ENCODE measurements at places on chromosomes 4 and X.

DNA sequence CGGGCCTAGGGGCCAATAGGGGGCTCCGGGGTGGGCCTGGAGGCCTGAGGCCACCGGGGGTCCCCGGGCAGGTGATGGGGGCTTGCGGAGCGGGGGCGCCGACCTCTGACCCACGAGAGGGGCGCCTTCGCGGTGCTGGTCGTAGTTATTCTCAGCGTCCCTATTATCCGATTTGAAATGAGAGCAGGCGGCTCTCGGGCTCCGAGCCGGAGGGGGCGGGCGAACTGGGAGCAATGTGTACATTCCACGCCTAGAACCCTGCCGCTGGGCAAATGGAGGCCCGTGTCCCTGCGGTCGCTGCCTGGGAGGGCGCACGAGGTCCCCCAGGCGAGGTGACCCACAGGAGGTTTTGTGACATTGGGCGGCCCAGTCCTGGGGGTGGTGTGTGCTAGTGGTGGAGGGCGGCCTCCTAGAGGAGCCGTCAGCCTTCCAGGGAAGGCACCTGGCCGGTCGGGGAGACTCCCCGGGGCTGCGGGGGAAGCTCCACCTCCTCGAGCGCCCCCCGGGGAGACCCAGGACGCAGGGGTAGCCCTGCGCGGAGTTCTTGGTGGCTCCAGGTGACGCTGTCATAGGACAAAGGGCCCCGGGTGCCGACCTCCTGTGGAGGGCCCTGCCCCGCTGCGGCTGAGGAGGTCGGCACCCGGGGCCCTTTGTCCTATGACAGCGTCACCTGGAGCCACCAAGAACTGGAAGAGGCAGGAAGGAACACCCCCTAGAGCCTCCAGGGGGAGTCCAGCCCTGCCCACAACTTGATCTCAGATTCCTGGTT is 102.6 kb upstream of the PRKX start:
- no peak for DNase-seq

DNA sequence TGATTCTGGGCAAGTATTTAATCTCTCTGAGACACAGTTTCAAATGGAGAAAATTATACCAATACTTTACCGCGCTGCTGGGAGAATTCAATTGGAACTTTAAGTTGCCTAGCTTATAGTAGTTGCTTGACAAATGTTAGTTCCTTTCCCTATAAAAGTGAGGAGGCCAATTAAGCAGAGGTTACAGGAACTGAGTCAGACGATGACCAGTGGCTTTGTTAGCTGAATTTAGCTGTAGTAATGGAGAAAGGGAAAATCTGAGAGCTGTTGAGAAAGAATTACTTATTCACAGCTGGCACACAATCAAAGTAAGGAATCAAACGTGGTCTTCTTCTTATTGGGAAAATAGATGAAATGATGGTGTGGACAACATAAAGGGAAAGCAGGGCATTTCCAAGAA is 29.6 kb downstream of the SMARCA1 start:
- DNase-seq: no peak

- no peak for DNase-seq
These were observed 37.9 kb upstream of the TRPC3 start for GRCh38 chr4:121989715-121990114.

- no peak for DNase-seq
These were observed 254.4 kb downstream of the NPFFR2 start for GRCh38 chr4:72286185-72286584.

GRCh38 chrX:68918202-68918601 is 89.4 kb downstream of the EFNB1 start:
- DNase-seq: no peak

DNA sequence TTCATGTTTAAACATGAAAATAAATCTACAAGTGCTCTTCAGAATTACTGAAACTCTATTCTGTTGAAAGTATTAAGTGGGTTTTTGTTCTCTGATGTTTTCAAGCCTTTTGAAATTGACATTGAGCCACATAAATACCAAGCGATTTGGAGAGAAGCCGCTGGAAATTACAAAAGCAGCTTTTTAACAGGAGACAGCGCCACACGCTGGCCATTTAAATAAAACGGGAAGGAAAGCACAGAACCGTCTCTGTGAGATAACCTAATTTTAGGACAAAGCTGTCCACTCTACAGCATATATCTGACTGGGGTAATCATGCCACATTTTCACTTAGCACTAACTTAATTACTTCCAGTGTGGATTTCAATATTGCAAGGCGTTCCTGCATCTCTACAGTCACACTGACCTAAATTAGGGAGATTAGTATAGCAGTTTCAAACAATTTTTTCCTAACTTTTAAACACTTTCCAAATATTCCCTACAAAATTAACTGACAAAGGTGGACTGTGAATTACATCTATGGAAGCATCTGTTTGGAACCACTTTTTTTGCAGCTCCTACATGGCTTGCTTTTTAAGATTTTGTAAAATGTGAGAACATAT is 6.8 kb upstream of the ANOS1 start:
- DNase-seq: peak; percentile 5

- no peak for DNase-seq
These were observed 43.4 kb downstream of the TET2 start for GRCh38 chr4:105189855-105190650.

GRCh38 chr4:15774020-15774420 is 4.1 kb upstream of the CD38 start:
- DNase-seq: no peak

GRCh38 chr4:162011089-162011488 is 152.7 kb downstream of the FSTL5 start:
- no peak for DNase-seq

DNA sequence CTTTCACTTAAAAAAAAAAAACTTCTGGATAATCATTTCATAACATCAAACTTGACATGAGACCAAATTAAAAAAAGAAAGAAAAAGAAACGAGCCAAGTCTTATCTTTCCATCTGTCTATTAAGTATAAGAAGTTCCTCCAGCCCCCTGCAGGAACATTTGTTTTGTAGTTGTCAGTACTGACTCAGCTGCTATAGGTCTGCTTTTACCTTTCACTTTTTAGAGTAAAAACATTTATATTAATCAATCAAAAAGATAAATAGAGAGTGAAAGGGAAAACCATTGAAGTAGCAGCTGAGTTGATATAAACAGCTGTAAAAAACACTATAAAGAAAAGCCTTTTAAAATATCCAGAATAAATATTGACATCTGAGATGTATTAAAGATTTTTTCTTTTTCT is 46.1 kb downstream of the CCDC158 start:
- DNase-seq: no peak

DNA sequence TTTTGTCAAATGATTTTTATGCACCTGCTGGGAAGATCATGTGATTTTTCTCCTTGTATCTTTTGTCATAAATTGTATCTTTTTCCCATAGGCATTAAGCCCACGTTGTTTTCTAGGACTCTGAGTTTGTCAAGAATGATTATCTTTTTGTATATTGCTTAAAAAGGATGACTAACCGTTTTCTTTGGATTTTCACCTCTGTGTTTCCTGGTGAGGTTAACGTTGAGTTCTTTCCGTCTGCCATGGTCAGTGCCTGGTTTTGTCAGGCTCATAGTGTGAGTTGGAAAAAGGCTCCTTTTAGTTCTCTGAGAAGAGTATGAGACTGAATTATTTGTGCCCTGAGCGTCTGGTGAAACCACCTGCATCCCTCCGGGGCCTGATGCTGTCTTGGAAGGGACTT is 21.9 kb downstream of the PCGF3 start:
- no peak for DNase-seq

- no peak for DNase-seq
These were observed 694.4 kb downstream of the TRAM1L1 start for GRCh38 chr4:116391020-116391419.

- no peak for DNase-seq
These were observed 1056.0 kb upstream of the SLIT2 start for GRCh38 chr4:19195696-19196095.

- no peak for DNase-seq
These were observed 17.5 kb downstream of the ZNF330 start for GRCh38 chr4:141238186-141238585.

DNA sequence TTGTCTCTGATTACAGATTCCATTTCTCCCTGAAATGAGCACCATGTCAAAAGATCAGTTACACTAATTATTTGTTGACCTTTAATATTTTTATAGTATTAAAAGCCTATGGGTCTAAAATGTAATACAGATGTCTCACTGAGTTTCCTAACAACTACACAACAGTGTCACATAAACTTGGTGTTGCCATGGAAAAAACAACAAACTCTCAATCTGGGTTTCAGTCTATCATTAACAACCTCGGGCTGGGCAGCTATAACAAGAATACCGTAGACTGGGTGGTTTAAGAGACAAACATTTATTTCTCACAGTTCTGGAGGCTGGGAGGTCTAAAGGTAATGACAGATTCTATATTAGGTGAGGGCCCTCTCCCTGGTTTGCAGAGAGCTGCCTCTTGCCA is 407.1 kb downstream of the HNRNPD start:
- DNase-seq: no peak

- no peak for DNase-seq
These were observed 28.6 kb downstream of the MAGEB1 start for GRCh38 chrX:30275498-30275897.
